SJSA1 (cell line): ENCODE measurements at places on chromosomes 6 and 20.

GRCh38 chr6:98487612-98488011 lies 346.8 kb upstream of the POU3F2 start:
- no peak for DNase-seq

DNA sequence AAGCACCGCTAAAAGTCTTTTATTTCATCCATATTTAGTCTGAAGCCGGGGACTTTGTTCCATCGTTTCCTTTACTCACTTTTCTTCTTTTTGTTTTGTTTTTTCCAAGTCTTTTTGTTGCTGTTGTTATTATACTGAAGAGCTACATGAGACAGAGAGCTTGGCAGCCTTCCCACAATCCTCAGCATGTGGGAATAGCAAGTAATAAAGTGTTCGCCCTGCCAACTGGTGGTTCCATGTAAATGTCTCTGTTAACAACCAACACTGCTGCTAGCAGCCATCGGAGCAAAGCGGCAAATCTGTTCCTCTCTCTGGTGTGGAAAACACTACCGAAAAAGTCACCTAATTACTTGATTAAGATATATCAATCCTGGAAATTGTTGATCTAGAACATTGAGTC lies 437.8 kb upstream of the ID4 start:
- no peak for DNase-seq

DNA sequence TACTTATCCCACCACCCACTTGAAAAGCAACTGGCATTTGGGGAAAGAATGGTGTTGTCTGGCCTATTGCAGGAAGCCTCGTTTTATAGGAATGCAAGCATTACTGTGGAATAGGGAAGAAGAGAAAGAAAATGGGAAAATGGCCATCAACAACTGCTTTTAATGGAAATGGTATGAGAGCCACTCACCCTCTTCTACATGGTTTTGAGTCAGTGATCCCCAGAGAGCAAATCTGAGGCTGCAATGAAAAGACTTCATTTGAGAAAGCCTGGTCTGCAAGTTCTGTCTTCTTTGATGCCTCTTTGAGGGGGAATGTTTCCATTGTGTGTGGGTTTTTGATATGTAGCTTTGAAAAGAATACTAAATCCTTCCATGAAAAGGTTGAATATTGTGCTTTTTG lies 172.3 kb upstream of the HDDC2 start:
- DNase-seq: no peak

- no peak for DNase-seq
Measured at GRCh38 chr6:133953634-133954415, 801 bp downstream of the TBPL1 start.

GRCh38 chr6:141653590-141653989 lies 479.1 kb upstream of the GJE1 start:
- DNase-seq: no peak

DNA sequence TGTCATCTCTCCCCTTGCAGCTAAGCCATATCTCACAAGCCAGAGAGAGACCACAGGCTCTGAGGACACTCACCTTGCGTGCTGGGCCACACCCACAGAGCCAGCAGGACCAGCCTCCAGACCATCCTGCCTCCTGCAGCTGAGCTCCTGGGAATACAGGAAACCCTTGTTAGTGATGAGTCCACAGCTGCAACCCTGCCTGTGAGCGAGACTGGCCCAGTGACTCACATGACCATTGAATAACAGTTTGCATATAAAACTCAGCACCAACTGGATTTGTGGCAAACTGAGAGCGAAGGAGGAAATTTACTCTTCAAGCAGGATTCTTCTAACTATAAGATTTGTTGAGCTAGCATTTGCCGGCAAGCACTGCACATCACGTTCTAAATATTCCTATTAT lies 3.0 kb downstream of the THBS2 start:
- DNase-seq: no peak

GRCh38 chr20:4141291-4142240 lies 126.2 kb upstream of the RNF24 start:
- no peak for DNase-seq

DNA sequence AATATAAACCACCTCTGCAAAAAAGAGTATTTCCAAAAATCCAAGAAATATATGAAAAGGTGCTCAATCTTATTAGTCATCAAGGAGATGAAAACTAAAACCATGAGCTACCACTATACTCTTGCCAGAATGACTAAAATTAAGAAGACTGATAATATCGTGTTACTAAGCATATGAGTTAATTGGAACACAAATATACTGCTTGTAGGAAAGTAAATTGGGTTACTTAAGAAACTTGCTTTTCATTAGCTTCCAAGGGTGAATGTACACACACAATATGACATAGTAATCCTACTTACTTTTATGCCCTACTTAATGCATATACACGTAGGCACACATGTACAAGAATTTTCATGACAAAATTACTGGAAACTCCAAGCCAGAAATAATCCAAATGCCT lies 3.4 kb downstream of the THEMIS start:
- no peak for DNase-seq

- DNase-seq: peak; percentile 54
Measured at GRCh38 chr20:45080867-45081624, 19.9 kb downstream of the KCNS1 start.

- peak; percentile 86 for DNase-seq
Measured at GRCh38 chr6:43702534-43703440, 15.2 kb upstream of the MRPS18A start.

- DNase-seq: no peak
Measured at GRCh38 chr6:148074738-148075137, 267.9 kb upstream of the SASH1 start.

DNA sequence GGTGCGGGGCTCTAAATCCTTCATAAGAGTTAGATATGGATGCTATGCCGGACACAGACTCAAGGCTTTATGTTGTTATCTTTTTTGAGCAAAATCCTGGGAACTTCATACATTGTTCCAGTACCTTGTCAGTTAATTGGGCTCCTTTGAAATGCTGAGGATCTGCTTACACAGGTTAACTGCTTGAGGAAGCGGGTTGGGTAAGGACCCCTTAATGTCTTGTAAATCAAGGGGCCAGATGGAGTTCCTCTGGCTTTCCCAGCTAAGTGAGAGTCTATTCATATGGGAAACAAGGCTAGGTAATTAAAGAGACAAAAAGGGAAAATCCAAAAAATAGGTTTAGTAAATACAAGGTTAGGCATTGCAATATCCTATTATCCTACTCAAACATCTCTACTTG lies 141.5 kb downstream of the OR2B2 start:
- DNase-seq: no peak

DNA sequence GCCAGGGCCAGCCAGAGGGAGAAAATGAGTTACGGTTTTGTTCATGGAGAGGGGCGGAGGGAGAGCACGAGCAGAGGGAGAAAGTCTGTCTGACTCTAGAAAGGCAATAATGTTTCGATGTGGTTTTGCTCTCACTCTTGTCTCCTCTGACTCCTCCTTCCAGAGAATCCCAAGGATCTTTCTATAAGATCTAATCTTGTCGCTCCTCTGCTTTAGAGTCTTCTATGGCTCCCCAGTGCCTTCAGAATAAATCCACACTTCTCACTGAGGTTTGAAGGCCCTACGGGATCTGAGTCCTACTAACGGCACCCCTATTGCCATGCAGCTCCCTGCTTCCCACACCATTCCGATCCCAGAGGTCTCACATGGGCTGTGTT lies 66.8 kb downstream of the KCNB1 start:
- DNase-seq: no peak

GRCh38 chr20:8837396-8837795 lies 231.5 kb upstream of the PLCB4 start:
- no peak for DNase-seq

- no peak for DNase-seq
Measured at GRCh38 chr20:47704746-47705496, 80.4 kb downstream of the SULF2 start.

GRCh38 chr6:80382811-80383210 lies 276.3 kb downstream of the BCKDHB start:
- no peak for DNase-seq

DNA sequence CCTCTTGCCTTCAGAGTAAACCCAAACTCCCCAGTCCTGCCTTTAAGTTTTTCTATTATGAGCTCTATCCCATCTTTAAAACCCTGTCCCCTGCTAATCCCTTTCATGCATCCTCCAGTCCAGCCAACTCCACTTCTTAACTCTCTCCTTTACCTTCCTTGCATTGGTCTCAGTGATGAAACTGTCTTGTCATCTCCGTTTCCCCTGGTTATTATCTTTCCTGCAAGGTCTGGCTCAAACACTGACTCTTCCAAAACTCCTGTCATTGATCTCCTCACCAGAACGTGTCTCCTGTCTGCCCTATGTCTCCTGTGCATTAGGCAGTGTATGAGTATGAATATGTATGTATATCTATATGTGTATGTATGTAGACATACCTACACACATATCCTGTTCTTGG lies 11.8 kb upstream of the FNDC1 start:
- DNase-seq: no peak

DNA sequence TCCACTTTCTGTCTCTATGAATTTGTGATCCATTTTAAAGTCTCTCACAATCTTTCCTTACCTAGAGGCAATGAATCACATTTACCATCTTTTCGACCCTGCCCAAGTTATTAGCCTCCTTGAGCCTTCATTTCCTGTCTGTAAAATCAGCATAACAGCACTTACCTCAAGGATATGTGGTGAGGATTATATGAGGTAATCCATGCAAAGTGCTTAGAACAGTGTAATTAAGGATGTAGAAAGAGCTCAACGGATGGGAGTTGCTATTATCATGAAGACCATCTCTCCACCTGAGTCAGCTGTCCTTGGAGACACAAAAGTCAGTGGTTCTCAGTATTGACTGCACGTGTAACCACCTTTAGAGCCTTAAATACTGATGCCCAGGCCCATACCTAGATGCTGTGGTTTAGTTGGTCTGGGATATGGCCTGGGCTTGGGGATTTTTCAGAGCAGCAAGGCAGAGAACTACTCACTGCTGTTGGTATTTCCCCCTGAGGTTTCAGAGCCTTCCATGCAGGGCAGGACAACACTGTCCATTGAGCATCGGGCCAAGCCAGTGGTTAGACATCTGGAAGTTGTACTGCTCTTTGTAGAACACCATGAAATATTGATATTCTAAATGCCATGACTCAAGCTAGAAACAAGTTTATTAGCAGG lies 55.8 kb downstream of the LYRM2 start:
- DNase-seq: no peak

GRCh38 chr20:1800777-1801176 lies 94.4 kb upstream of the SIRPA start:
- DNase-seq: no peak

DNA sequence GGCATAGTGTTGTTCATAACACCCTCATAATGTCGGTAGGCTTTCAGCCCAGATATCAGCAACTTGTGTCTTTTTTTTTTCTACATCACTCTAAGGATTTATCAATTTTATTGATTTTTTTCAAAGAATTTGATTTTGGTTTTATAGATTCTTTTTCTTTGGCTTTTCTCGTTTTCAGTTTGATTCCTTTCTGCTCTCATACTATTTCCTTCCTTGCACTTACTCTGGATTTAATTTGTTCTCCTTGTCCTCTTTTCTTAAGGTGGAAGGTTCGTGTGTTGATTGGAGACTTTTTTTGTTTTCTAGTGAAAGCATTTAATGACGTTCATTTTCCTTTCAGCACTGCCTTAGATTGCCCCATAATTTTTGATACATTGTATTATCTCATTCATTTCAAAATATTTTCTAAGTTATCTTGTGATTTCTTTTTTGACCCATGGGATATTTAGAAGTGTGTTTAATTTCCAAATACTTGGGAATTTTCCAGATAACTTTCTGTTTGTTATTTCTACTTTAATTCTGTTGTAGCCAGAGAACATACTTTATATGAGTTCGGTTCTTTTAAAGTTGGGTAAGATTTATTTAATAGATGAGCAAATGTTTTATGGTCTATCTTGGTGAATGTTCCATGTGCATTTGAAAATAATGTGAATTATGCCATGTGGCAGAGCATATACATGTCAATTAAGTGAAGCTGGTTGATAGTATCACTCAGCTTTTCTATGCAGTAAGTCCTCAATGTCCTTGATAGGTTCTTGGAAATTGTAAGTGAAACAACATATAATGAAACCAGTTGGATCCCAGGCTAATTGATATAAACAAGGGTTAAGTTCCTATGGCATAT lies 62.8 kb downstream of the IRF4 start:
- DNase-seq: no peak

DNA sequence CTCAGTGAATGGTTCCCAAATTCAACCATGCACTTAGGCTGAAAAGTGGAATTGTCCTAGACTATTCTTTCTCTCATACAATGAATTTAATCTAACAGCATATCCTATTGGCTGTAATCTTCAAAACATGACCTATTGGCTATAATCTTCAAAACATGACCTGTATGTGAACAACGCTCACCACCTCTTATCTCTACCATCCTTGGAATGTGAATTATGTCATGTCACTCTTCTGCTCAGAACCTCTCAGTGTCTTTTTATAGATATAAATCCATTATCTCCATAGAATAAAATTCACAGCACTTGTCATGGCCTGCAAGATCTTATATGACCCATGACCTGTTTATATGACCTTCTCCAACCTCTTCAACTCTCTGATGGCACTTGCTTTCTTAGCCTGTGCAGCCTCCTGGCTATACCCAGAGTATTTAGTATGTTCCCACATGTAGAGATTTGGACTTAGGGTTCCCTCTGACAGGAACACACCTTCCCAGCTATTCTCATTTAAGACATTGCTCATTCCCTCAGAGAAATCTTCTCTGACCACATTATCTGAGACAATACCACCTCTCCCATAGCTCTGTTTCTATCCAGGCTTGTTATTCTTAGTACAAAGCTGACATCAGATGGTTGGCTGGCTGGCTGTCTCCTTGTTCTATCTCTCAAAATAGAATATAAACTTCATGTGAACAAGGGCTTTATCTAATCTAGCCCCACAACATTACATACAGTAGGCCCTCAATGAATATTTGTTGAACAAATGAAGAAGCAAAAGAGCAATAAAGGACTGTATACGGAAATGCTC lies 275.0 kb upstream of the PREP start:
- DNase-seq: no peak

DNA sequence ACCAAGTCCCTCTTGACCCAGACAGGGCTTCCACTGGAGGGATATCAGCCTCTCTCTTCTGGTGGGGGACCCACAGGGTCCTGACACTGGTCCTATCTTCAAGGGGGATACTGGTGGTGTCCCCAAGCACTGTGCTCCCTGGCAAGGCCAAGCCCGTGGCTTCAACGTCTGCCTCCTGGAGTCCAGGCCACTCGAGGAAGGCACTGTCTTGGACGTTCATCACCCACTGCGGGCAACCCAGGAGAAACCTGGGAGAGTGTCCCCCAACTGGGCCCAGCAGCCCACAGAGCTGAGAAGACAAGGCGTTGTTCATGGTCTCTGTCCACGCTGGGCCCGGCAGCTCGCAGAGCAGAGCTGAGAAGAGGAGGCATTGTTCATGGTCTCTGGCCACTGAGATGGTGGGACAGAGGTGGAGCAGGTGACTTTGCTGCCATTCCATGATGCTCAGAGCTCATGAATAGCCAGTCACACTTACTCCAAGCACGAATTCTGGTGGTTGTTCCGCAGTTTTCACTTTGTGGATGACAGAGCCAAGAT lies 37.5 kb upstream of the FRMD1 start:
- DNase-seq: no peak

DNA sequence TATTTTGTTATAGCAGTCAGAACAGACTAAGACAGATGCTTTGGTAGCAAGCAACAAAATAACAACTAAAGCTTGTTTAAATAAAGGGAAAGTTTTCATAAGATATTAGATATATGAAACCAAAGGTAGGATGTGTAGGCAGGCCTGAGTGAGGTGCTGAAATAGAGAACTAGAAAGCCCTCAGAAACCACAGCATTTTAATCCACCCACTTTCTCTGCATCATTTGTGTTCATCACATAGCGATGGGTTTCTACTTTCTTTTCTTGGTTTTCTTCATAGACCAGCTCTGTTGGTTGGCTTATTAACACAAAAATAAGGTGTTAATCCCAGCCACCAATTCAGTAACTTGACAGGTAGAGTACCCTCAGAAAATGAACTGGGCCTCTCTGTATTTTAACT lies 58.6 kb downstream of the RPS12 start:
- DNase-seq: no peak
